ENCODE measurements at places on chromosomes 2 and 18.

- DNase-seq = no peak
Measured at GRCh38 chr2:10971161-10971887, 59.6 kb downstream of the KCNF1 start.

- DNase-seq = no peak
Measured at GRCh38 chr2:157784169-157784822, 91.8 kb downstream of the ACVR1 start.

- no peak for DNase-seq
Measured at GRCh38 chr18:58715540-58715939, 44.3 kb downstream of the MALT1 start.

DNA sequence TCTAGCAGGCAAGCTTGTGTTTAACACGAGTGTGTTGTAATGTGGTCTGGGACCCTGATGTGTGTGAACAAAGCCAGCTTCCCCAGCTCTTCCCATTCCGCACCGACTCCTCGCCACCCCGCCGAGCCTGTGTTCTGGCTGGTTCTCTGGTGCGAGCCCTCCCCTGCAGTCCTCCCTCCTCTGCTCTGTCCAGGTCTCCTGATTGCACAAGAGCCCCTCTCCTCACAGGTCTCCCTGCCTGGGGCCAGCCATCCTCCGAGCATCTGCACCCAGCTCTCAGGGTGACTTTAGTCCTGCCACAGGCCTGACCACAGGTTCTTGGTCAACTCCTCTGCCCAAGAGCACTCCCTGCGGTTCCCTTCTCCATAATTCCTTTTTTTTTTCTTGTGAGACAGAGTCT lies 13.2 kb downstream of the SLC66A3 start:
- no peak for DNase-seq

- no peak for DNase-seq
Measured at GRCh38 chr2:50118905-50119702, 912.8 kb downstream of the NRXN1 start.

DNA sequence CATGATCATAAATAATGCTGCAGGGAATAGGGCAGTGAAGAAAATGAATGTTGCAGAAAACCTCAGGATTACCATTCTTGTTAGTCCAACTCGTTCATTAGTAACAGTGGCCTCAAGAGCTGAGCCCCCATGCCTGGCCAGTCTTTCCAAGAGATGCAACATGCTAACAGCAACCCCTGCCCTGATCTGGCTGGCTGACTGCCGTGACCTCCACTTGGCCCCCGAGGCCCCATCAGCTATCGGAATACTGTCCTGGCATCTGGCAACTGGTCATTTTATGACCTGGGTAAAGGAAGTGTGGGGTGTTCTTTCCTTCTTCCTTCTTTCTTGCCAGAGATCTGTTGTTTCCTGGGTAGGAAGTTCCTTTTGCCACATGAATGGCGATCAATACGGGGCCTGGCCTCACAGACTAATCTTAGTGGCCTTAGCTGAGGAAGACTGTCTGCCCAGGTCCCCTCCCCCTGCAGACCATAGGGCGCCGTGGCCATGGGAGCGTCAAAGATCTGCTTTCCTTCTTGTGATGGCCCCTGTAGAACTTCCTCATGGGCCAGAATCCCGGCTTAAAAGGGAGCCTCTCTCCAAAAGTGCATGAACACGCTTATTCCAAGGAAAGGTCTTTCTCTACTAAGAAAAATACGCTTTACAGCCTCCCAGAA lies 10.6 kb upstream of the TRABD2A start:
- no peak for DNase-seq

- no peak for DNase-seq
Measured at GRCh38 chr2:137705296-137705695, 259.0 kb upstream of the HNMT start.

DNA sequence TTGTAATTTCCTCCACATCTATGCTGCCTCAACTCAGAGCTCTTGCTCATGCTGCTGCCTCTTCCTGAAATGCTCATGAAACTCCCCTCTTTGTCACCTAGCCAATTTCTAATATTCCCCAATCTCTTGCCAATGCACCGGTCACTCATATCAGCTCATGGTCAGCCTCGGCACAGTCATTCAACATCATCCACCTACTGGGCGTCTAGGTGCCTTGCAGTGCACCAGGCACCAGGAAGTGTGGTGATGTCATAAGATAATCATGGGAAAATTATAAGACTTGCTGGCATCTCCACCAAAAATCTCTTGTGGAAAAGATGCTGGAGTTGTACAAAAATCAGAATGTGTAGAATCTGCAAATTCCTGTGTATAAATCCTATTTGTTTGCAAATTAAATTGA lies 52.6 kb upstream of the RAB27B start:
- no peak for DNase-seq

DNA sequence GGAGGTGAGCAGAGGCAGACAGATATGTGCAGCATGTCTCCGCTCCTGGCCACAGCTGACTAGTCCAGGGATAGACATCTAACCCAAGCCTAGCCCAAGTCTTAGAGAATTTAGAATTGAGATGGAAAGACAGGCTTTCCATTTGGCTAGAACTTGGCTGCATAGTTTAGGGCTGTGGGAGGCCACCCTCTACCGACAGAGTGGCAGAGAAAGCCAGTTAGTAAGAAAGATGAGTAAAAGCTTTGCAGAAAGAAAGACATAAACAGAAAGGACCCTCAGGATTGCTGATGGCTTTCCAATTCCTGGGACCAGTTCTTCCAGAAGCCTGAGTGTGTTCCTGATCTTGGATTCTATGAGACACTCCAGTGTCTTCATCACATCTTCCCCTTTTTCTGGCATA lies 62.1 kb downstream of the DYM start:
- no peak for DNase-seq

DNA sequence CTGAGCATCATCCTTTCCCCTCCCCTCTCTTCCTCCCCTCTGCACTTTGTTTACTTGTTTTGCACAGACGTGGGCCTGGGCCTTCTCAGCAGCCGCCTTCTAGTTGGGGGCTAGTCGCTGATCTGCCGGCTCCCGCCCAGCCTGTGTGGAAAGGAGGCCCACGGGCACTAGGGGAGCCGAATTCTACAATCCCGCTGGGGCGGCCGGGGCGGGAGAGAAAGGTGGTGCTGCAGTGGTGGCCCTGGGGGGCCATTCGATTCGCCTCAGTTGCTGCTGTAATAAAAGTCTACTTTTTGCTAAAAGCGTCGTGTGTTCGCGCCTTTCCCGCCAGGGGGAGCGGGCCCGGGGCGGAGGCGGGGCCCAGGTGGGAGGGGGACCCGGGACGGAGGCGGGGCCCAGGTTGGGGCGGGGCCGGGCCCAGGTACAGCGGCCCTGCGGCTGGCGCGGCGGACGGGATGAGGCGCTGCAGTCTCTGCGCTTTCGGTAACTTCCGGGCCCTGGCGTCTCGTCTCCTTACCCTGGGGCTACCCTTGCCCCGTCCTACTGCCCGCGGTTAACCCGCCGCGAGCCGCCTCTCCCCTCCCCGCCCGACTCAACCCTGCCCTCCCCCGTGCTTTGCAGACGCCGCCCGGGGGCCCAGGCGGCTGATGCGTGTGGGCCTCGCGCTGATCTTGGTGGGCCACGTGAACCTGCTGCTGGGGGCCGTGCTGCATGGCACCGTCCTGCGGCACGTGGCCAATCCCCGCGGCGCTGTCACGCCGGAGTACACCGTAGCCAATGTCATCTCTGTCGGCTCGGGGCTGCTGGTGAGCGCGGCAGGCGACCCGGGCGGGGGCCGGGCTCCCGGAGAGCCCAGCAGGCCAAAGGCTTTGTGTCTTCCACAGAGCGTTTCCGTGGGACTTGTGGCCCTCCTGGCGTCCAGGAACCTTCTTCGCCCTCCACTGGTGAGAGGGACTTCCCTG lies at the start of gene KRTCAP3:
KRTCAP3 (plus strand) TSS at position 424 of the 962 bp plus-strand sequence; CDS start at position 456, 32 bp downstream.
- peak; percentile 33 for DNase-seq

- DNase-seq = no peak
Measured at GRCh38 chr2:172864182-172864581, 128.5 kb downstream of the RAPGEF4 start.

- no peak for DNase-seq
Measured at GRCh38 chr2:119739580-119740255, 20.0 kb upstream of the PTPN4 start.

GRCh38 chr2:113861740-113862139 lies 28.1 kb upstream of the ACTR3 start:
- DNase-seq = no peak

DNA sequence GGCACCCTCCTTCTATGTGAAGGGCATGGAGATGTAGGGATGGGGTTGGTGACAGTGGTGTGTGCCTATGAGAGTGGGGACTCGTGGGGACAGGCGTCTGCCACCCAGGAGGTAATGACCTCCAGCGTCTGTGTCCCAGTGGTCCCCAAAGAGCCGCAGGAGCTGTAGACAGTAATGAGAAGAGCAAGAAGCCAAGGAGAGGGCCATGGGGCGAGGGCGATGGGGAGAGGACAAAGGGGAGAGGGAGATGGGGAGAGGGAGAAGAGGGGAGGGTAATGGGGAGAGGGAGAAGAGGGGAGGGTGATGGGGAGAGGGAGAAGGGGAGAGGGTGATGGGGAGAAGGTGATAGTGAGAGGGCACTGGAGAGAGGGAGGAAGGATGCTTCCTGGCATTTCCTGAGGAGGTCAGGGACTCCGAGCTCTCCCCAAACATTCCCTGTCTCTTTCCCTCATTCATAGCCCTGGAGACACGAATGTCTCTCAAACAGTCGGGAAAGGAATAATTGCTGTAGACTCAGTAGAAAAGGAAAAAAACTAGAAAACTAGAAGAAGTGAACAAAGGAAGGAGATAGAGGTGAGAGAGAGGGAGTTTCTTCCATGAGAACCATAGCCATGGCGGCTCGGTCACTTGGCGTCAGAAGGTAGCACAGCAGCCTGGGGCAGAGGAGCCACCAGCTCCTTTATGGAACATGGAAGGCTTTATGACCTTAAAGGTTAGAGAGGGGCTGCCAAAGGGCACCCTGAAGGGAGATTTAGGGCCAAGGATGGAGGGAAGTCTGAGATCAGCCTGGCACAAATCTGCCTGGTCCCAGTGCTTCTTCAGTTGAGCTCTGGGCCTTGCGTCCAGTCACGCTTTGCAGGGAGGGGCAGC lies 39.5 kb downstream of the PSD4 start:
- no peak for DNase-seq

- no peak for DNase-seq
Measured at GRCh38 chr2:54750040-54750439, 26.6 kb downstream of the EML6 start.

DNA sequence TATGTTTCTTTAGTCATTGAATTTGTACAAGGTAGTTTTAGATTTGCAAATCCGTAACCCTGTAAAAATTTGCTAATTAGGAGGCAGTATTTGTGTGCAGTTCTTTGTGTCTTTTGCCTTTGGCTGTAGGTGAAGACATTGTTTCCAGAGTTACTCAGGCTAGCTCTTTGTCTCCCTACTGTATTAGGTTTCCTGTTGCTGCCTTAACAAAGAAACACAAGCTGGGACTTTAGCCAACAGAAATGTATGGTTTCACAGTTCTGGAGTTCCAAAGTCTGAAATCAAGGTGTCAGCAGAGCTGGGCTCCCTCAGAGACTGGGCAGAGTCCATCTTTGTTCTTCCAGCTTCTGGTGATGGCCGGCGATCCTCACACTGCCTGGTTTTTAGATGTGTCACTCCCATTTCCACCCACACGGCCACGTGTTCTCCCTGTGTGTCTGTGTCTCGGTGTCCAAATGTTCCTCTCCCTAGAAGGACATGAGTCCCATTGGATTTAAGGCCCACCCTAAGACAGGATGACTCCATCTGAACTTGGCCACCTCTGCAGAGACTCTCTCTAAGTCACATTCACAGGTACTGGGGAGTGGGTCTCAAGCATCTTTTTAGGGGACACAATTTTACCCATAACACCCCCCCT lies 309.7 kb downstream of the GALR1 start:
- DNase-seq = no peak

GRCh38 chr2:219552382-219553167 lies 8.7 kb downstream of the TMEM198 start:
- DNase-seq = peak; percentile 65
